M059J (cell line): ENCODE measurements at places on chromosomes 7 and 10. TPM values are rescaled to one million over a fixed set of nuclear protein-coding genes. Genes with fewer than 3 reads are reported as not detected.

Gene PAPSS2
- 69.1 and 81.0 TPM in 2 replicates for total RNA-seq

GRCh38 chr10:110558041-110558440 lies 9.5 kb upstream of the SMC3 start:
- DNase-seq, result no peak

Gene AKR1B15
- 0.57 and 1.6 TPM in 2 replicates for total RNA-seq

DNA sequence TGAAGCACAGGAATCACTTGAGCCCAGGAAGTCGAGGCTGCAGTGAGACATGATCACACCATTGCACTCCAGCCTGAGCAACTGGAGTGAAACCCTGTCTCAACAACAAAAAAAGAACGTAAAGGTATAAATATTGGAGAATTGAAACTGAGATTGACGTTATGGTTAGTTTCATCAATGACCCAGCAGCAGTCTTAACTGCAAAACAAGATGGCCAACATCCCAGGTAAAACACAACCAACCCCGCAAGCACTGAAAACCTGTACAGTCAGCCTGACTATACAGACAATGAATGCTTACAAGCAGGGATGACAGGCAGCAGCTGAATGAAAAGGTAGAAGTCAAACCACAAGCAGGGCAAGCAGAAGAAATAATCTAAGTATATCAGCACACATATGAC lies 34.7 kb downstream of the WAPL start:
- DNase-seq, result no peak

Gene AKR1C4
- total RNA-seq, result not detected in 2 replicates

GRCh38 chr7:92025260-92025659 lies 84.6 kb downstream of the AKAP9 start:
- DNase-seq, result peak; percentile 84

DNA sequence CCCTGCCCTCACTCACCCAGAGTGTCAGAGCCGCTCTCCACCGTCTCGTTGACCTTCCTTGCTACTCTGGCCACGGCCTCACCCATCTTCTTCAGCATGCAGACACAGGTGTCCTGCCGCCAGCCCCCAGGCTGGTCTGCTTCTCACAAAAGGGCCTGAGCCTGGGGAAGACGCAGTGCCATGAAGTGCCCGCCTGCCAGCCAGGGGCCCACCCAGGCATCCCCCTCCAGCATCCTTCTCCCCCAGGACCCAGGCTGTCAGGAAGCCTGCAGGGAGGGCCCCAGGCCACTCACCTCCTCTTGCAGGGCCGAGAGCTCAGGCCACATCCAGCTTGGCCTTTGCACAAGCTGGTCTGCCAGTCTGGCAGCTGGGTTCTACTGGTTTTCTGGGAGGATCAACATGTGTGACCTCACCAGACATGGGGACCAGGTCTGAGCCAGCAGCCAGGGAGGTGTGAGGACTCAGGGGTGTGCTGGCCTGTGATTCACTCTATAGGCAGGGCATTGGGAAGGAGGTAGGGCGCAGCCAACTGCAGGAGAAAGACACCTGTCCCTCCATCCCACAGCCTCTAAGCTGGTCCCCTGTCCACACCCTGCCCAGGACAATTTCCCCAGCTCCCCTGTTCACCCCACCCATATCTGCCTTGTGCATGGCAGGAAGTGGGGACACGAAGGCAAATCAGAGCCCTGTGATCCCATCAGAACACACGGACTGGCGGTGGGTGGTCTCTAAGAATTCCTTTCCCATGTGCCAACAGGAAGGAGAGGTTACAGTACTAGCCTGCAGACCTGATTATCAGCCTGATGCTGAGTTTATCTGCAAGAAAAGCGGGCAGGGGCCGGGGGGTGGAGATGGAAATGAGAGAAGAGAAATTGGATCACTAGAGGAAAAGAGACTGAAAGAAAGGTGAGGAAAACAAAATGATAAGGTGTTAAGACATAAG lies 5.7 kb downstream of the LRRC20 start:
- peak; percentile 76 for DNase-seq

GRCh38 chr7:155724327-155725005 lies 80.0 kb downstream of the RBM33 start:
- no peak for DNase-seq

DNA sequence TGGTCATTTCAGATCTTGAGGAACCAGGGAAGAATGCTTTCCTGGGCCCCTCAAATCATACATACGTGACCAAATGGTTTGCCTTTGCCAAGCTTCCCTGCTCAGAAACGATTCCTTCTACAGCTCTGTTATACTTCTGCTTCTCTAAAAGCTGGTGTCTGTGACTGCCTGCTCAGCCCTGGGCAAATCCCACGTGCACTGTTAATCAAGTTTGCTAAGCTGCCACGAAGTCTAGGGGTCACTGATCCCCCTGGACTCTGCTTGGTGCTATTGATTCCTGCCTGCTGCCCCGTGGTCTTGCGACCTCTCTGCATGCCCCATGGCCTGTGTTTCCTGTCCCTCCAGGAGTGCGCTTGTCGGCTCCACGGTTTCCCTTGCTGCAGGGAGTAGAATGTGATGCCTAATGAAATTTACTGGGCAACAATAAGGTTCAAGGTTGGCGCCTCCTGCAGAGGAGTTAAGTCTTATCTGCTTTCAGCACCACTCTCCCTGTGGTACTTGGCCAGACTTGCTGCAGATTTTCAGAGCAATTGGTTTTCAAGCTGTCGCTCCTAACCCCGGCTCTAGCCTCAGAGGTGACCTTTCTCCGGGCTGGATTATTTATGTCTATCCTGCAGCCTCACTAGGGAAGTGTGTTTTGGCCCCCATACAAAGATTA lies 201.6 kb upstream of the FZD8 start:
- DNase-seq, result no peak

GRCh38 chr10:117972168-117972837 lies 74.4 kb downstream of the RAB11FIP2 start:
- no peak for DNase-seq

DNA sequence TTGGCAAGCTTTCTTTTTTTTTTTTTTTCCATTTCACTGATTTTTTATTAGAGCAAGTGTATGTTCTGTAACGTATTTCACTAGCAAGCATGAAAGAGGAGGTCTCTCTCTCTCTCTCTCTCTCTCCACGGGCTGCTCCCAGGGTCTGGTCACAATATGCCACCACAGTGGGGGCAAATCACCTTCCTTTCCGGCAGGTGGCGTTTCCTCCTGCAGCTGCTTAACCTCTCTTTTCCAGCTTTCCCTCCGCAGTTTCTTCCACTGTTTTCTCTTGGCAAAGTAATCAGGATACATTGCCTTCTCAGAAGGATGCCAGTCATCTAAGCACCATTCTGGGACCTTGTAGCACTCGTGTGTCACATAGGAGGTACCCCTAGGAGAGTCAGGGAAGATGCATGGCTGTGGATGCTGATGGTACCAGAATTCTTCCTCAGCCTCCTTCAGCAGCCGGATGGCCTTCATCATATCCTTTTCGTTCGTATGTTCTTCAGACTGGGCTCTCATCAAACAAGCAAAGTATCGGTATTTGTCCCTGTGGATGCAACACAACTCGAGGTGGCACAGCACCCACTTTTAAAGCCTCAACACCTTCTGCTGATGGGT lies 197.3 kb upstream of the PODXL start:
- peak; percentile 12 for DNase-seq

DNA sequence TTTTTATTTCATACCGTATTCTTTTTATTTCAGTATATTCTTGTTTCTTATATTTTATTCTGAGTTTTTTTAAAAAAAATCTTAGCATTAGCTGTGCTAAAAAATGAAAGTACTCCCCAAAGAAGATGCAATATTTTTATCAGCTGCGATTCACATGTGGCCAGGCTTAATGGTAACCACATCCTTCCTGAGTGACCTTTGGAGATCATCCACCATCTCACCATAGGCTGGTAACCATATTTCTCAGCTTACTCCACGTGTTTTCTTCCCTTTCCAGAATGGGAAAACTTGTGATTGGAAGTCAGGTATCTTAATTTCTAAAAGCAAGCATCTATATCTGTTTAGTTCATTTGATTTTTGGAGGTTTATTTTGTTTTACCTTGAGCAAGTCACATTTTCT lies 18.8 kb upstream of the LIPM start:
- DNase-seq, result peak; percentile 39

DNA sequence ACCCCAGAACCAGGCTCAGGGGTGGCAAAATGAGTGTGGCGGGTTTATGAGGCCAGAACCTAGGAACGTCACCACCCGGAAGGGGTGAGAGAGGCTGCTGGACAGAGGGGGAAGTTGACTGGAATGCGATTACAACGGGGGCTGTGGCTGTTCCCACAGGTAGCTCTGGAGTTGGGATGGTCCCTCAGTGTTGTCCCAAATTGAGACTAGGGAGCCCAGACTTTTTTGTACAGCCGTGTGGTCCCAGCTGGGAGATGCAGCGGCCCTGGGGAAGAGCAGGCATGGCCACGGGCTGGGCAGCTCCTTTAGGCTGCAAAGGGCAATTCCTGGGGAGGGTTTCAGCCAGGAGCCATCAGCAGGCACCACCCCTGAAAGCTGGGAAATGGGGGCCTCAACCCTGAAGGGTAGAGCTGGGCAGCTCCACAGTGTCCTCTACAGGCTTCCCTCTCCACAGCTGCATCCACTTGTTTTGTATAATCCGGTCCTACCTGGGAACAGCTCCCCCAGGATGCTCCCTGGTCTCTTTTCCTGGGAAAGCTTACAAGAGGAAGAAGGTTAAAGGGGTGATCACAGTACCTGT lies 11.0 kb upstream of the GDF10 start:
- no peak for DNase-seq

DNA sequence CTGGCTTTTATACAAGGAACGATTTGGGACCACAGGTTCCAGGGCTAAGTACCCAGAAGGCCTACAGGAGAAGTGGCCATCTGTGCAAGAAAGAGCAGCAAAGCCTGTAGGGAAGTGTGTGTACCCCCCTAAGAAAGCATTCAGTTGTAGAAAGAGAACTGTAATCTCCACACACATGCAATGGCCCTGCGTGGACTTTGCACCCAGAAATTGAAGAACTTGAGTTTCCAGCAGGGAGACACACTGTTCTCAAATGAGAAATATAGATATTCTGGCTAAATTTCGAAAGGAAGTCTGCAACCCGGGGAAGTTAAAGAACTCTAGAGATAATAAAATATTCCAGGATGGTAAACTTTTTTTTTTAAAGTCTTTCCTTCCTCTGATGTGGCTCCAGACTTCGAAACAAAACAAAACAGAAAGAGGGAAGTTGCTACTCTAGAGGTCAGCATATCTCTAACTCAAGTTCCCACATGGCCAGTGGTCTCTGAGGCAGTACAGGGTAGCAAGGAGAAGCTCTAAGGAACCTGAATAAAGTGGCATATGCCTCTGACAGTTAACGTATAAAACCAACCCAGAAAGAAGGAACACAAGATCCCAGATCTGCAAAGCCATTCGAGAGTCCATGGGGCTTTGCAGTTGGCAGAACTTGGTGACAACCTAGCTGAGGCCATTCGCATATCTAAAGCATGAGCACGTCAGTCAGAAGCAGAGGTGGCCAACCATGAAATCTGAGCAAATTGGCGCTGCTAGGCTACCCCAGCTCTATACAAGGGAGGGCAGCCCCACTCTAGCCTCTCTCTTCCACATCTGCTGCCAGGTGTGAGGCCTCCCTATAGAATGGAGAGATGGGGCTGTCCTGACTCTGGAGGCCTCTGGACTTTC lies 56.6 kb downstream of the ELMO1 start:
- no peak for DNase-seq

Gene CHCHD1
- 62.3 and 79.6 TPM in 2 replicates for total RNA-seq

Gene COL28A1
- not detected in 2 replicates for total RNA-seq

Gene EPHB6
- 0.02 TPM in 1 of 2 replicates, not detected in the other for total RNA-seq
